Kidney (tissue), 22 donors: ENCODE measurements at places on chromosomes 5 and 9.
A peak's percentile ranks its signal among the peaks of the same experiment; 100 is the strongest.

- no peak for DNase-seq
Observed at GRCh38 chr9:79661886-79662536, 90.2 kb downstream of the TLE4 start.

DNA sequence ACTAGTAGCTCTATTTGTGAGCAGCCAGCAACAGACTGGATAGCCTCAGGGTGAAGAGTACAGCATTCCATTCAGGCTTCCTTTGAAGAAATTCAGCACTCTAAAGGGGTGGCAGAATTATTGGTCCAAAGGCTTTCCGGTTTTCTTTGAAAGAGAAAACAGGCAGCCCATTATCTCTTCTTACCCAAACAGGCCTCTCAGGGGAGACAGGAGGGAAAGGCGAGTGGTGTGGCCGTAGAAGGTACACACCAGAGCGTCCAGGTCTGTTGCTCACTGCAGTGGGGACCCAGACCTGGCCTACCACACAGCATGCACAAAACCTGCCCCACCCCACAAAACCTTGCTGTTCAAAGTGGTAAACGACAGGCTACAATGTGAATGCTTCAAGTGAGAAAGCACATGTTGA is 83.3 kb downstream of the ZNF608 start:
- DNase-seq = peak; percentile 49

DNA sequence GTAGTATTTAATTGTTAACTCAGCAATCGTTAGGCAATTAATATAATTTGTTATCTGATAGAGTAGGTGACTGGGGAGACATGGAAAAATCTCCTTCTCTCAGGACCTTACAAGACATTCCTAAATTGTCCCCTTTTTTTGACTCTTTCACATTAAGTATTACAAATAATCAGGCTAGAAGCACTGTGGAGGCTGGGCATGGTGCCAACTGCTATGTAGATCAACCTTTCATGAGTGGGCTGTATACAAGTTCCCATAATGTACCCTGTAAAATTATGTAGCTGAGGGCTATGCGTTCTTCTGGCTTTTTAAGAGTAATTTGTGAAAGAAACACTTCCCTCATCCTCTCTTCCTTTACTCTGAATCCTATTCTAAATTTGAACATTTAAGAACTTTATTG is 140.2 kb downstream of the NFIB start:
- DNase-seq = no peak

DNA sequence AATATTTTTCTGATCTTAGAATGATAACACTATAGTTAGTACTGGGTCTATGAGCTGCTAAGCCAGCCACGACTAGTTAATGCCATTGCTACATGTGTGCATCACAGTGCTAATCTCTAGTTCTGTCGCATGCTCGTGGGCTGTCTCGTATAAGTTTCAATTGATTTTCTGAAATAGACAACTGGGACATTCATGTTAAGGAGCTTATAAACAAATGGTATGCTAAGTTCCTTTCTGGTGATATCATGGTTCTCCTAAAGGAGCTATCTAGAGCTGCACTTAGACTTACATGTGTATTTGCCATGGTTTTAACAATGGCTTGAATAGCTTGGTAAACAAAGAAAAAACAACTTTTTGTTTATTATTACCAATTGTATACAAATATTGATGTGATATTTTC is 46.2 kb downstream of the F2RL2 start:
- no peak for DNase-seq

DNA sequence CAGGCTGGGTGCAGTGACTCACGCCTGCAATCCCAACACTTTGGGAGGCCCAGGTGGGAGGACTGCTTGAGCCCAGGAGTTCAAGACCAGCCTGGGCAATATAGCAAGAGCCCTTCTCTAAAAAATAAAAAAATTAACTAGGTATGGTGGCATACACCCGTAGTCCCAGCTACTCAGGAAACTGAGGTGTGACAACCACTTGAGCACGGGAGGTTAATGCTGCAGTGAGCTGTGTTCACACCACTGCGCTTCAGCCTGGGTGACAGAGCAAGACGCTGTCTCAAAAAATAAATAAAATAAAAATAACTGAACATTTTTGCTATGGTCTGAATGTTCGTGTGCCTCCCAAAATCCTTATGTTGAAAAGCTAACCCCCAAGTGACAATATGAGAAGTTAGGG is 24.5 kb downstream of the AGTPBP1 start:
- no peak for DNase-seq

DNA sequence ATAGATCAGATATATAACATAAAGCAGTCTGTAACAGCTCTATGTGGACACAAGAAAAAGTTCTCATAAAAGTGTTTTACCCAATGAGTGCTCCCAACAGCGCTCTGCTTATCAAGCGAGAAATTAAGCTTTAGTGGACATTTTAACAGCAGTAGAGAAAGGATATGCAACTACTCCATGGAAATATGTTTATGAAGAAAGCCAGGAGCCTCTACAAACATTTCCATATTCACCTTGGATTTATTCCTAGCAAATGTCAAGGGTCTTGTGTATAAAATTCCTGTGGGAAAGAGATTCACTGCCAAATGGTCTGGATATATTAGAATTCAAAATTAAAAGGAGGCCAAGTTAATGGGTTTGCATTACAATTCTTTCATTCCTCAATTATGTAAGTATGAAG is 66.5 kb downstream of the DTWD2 start:
- no peak for DNase-seq

GRCh38 chr5:159091596-159092331 is 8.0 kb downstream of the EBF1 start:
- DNase-seq = no peak

DNA sequence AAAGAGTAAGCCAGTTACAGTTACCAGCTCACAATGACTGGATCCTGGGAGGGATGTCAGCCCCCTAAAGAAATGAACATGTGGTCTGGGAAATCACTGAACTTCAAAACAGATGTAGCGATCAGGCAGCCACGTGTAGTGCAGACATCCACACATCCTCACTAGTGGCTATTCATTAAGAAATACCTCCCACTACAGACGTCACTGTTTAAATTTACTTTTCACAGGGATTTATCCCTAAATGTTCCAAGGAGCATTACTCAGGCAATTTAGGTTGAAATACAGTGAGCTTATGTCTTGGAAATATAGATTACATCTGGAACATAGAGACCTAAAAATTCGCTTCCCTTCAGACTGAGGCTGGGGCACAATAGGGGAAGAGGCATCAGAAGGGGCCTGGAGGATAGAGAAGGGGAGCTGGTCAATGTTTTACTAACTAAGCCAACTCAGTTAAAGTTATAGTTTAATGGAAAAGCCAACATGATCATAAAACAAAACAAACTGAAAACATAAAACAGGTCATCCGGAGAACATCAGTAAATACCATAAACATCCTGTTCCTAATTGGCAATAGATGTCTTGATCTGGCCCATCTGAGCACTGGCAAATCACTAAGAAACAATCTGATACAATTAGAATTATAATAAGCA is 92.3 kb downstream of the FANCC start:
- no peak for DNase-seq

- DNase-seq = no peak
Observed at GRCh38 chr9:98644011-98644410, 64.7 kb downstream of the GABBR2 start.

GRCh38 chr9:124296796-124297550 is 39.2 kb downstream of the NEK6 start:
- DNase-seq = no peak

- no peak for DNase-seq
Observed at GRCh38 chr5:107631805-107632362, 38.9 kb downstream of the EFNA5 start.

- no peak for DNase-seq
Observed at GRCh38 chr5:152641970-152642805, 237.1 kb upstream of the NMUR2 start.

GRCh38 chr5:9034649-9035048 is 511.2 kb downstream of the SEMA5A start:
- DNase-seq = no peak

DNA sequence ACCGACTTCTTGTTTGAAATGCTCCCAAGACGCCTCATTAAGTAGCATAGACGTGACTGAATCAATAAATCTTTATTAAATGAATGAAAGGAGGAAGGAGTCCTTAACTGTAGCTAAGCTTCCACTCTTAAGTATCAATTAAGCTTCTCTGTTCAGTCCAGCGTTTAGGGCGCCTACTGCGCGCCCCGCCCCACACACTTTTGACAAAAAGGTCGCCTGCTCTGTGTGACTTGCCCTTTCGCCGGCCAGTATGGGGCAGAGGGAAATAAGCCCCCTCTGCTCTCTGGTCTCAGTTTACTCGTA is 662 bp upstream of the DOLPP1 start:
- DNase-seq = no peak

- DNase-seq = no peak
Observed at GRCh38 chr9:89996773-89997172, 392.0 kb downstream of the GADD45G start.

GRCh38 chr5:32814141-32814540 is 103.0 kb downstream of the NPR3 start:
- no peak for DNase-seq
